ENCODE measurements at places on chromosomes 3 and 15.

DNA sequence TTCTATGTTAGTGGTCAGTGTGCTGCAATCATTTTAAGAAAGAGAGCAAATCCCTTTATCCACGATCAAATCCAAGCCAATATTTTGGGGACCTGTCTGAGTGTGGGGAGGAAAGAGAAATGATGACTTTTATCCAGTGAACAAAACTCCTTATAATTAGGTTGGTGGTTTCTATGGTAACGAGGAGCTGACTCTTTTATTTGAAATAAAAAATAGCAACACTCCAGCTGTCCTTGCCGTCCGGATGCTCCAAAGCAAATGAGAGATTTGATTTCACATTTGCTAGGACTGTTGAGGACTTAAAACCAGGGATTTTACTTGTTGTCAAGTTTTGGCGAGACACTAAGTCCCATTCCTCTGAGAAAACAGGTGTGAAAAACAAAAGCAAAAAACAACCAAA lies 154.0 kb upstream of the PRICKLE2 start:
- DNase-seq: no peak

DNA sequence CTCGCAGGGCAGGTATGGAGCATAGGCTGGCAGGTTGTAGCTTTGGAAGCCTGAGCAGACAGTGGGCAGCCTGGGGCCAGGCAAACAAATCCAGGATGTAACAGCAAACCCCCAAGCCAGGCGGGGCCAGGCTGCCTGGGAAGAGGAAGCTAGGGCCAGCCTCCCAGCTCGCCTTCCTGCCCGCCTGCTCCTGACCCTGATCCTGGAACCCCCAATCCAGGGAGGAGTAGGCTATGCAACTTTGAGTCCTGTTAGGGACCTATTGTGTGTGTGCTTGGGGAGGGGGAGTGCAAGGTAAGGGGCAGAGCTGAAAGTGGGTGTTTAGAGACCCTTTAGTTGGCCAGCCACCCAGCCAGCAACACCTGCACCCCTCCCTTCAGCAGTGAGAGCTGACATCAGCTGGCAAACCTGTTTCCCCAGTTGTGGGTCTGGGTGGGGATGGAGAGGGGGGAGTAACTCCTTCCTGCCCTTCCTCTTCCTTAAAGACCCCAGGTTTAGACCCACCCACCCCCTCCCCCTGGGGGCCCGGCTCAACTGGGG lies 2.5 kb downstream of the NBEAL2 start:
- no peak for DNase-seq

- DNase-seq: no peak
Observed at GRCh38 chr3:127781411-127782001, 40.8 kb downstream of the MGLL start.

GRCh38 chr3:115332998-115333397 lies 185.9 kb upstream of the ZBTB20 start:
- DNase-seq: no peak

DNA sequence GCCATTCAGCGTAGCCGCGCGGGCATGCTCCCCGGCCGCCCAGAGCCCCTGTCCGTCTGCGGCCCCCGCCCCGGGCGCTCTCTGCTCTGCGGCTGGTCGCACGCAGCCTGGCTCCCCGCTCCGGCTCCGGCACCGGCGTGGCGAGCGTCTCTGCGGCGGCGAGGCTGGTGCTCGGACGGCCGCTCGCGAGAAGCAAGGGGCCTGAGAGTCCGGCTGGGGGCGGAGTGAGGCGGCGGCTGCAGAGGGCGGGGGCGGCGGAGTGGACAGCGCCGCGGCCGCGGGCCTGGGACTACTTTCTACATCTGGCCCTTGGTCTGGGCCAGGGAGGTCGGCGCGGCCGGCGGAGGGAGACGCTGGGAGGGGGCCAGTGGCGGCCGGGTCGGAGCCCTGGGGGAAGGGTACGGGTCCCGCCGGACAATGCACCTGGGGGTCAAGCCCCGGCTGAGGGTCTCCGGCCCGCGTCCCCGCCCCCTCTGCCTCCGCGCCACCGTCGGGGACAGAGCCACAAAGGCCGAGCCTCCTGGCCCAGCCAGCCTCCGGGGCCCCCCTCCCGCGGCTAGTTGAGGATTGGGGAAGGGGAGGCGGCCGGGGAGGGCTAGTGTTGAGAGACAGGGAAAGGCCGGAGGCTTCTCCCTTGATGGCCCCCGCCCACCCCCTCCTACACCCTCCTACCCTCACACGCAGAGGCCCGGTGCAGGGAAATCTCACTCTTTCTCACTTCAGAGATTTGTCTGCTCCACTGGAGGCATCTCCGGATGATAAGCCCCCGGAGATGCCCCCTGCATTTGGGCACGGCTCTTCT lies at the start of gene PRTG:
Gene PRTG (minus strand): TSS at position 226 of the 802 bp plus-strand sequence. CDS start 221 bp downstream, at position 5.
- peak; percentile 23 for DNase-seq

DNA sequence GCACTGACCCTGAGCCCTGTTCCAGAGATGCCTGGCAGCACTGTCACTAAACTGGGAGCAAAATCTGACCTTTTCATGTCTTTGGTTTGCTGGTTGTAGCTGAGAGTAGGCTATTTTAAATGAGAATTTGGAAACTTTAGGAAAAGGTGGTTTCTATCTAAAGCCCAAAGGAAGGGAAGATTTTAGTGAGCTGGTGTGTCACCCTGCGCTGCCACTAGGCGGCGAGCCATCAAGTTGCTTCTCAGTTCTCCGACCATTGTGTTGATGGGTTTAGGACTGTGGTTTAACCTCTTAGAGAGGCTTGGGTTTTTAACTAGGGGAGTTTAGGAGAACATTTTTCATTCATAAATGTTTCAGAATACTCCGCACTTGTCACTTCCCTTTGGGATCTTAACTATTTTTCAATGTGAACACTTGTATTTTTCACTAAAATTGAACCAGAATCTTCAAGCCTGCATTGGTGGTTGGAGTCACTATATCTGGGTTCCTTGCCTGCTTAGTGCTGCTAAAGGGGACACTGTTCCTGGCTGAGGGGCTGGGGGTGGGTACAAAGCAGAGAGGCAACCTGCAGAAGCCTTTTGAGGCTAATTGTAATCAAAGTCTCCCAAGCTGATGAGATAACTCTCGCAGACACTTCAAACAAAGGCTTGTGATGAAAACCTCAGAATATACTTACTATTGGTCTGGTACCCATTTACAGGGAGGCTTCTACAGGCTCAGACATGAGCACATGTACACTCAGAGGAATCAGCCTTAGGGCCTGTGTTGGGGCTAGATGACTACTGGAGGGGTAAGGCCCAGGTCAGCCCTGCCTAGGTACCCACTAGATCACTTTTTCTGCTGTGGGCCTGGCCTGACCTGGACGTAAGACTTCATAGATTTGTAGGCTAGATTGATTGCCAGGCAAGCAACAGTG lies 16.8 kb downstream of the EXOSC7 start:
- no peak for DNase-seq

DNA sequence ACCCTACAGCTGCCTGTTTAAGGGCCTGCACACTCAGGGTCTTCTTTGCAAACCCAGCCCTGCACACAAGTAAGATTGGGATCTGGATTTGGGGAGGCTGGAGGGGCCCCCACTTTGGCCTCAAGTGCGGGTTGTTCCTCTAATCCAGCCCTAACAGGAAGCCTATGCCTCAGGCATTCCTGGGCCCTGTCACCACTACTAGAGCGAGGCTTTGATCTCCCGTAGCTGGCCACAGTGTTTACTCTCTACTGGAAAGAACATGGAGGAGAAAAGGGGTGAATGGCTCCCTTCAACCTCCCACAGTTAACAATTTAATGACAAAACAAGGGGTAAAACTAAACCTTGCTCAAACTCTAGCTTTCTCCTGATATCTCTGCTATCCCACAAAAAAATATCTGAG lies 48.4 kb downstream of the DZIP1L start:
- DNase-seq: no peak

GRCh38 chr3:73114711-73115110 lies 53.3 kb downstream of the EBLN2 start:
- DNase-seq: no peak

DNA sequence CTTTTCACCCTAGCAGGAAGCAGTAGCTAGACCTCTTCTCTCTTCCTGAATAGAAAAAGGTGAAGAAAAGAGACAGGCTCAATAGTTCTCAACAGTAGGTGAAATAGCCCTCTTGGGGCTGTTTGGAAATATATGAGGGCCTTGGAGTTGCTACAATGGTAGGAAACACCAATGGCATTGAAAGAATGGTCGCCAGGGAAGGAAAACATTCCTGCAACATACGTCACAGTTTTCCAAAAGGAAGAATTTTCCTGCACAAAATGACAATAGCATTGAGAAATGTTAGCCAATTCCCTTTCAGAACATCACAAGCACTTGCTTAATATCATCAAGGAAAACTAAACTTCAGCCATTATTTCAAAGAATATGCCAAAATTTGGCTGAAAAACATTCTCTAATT lies 484.5 kb downstream of the IGSF11 start:
- no peak for DNase-seq
